ENCODE measurements at places on chromosomes 16 and 17.

GRCh38 chr17:54971147-54971546, 2.6 kb downstream of the STXBP4 start:
- no peaks in the 10 kb centered on the region for H3K36me3 ChIP-seq
- H3K27me3 ChIP-seq, result no peaks in the 10 kb centered on the region
- no peak for DNase-seq

DNA sequence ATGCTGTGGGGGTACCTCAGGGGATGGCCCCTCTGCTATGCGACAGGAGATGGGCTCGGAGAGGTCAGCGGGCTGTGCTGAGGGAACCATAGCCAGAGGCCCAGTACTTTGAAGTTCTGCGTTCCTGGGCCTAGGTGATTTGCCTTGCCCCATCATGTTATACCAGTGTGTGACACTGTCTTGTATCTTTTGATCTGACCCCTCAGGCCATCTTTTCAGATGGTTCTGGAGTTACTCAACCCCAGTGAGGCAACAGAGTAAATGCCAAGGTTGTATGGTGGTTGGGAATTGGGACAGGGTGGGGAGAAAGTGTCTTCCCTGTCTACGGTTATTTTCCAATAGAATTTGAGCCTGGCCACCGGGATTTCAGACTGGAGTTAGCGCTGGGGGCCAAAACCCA, 8.5 kb downstream of the MSI2 start:
- no peak overlapping the region for H3K4me3 ChIP-seq
- H3K36me3 ChIP-seq, result peaks cover 35% of the 10 kb centered on the region
- H3K4me1 ChIP-seq, result no peaks in the 10 kb centered on the region
- DNase-seq, result no peak

- peaks cover 26% of the 10 kb centered on the region for H3K36me3 ChIP-seq
- no peak overlapping the region for H3K27ac ChIP-seq
- H3K27me3 ChIP-seq, result no peaks in the 10 kb centered on the region
These were observed 2.8 kb downstream of the CSNK1D start for GRCh38 chr17:82270651-82271050.

DNA sequence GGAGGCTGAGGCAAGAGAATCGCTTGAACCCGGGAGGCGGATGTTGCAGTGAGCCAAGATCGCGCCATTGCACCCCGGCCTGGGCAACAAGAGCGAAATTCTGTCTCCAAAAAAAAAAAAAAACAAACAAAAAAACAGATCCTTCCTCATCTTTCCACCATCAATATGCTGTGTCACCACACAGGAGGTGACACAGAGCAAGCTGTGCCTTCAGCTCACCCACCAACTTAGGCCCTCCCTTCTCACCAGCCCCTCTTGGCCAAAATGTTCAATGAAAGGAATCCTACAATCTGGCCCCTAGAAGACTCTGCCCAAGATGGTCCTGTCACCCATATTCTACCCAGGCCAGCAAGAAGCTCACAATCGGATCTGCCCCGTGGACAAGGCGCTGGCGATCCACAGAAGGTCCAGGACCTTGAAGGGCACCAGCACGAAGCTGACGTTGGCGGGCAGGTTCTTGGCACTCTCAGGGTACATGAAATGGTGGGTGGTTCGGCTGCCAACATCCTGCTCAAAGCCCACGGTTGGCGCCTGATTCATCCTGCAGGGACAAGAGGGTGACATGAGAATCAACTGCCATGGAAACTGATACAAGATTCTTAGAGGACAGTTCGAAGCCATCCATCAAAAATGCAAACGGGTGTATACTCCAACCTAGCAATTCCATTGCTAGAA, 41.4 kb downstream of the DDX19A start:
- H3K36me3 ChIP-seq, result peaks cover 23% of the 10 kb centered on the region
- no peaks in the 10 kb centered on the region for H3K4me1 ChIP-seq
- no peak overlapping the region for H3K27ac ChIP-seq
- no peak overlapping the region for H3K4me3 ChIP-seq

DNA sequence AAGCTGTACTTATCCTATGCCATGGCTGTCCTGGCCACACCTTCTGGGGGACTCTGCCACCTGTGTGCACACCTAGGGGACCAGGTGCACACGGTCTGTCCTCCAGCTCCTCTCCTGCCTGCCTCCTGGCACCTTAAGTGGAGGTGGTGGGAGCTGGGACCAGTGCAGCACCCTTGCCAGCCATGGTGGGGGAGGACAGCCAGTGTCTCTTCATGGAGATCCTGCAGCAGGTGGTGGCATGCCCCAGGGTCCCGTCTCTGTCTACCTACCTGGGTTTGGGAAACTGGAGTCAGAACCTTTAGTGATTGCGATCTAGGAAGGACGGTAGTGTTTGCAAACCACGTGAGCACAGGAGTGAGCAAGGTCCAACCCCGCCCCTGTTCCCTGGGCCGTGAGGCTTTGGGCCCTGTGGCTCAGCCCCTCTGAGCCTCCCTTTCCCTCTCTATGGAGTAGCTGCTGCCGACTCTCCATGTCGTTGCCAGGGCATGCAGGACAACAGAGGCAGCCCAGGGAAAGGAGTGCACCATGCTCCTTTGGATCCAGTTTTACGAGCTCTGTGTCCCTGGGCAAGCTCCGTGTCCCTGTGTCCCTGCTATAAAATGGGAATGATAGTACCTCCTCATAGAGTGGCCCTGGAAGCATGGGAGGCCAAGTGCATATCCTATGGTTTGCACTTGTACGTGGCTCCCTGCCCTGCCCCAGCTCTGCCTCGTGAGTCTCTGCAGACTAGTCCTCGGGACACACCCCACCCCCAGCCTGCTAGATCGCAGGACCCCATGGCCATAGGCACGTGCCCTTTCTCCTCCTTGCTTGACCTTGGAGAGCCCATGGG, 7.1 kb downstream of the ADGRG1 start:
- H3K4me1 ChIP-seq, result no peaks in the 10 kb centered on the region
- no peak overlapping the region for H3K27ac ChIP-seq
- no peaks in the 10 kb centered on the region for H3K27me3 ChIP-seq
- no peak overlapping the region for H3K4me3 ChIP-seq

DNA sequence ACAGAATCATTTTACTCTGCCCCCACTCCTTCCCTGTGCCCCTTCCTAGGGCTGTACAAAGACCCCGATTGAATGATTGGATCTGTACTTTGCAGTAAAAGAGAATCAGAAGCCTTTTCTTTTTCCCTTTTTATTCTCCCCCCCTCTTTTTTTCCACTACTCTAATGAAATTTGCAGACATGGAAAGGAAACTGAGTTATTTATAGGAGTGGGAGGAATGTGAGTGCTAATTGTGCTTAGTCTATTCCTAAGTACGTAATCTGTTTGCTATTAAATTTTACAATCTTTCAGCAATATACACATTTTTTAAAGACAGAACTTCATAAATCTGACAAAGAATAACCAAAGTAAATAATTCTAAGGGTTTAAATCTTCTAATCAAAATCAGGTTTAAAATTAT, 314.3 kb downstream of the MAP2K6 start:
- DNase-seq, result no peak
- H3K4me3 ChIP-seq, result no peak overlapping the region
- H3K27me3 ChIP-seq, result no peaks in the 10 kb centered on the region
- H3K4me1 ChIP-seq, result no peaks in the 10 kb centered on the region
- H3K27ac ChIP-seq, result no peak overlapping the region
- H3K36me3 ChIP-seq, result no peaks in the 10 kb centered on the region

DNA sequence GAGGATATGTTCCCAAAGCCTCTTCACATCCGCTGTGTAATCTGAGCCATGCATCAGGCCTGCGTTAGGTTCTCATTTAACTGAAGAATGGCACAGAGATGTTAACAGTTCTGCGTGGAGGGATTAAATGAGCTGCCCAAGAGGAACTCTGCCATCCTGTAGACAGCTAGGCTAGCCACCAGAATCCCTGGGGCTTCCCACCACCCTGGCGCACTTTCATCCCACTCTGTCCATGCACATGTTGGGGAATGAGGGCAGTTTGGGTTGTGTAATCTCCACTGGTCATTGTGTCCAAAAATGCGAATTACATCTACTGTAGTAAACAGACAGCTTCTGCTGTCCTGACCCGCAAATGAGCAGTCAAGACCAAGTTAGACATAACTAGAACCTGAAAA, 1.0 kb upstream of the GLG1 start:
- no peaks in the 10 kb centered on the region for H3K36me3 ChIP-seq
- no peak overlapping the region for H3K27ac ChIP-seq
- DNase-seq, result no peak
- no peak overlapping the region for H3K4me3 ChIP-seq

GRCh38 chr17:34997355-34997862, 17.1 kb downstream of the LIG3 start:
- H3K4me3 ChIP-seq, result no peak overlapping the region
- H3K4me1 ChIP-seq, result no peaks in the 10 kb centered on the region
- no peak for DNase-seq
- H3K27me3 ChIP-seq, result no peaks in the 10 kb centered on the region

GRCh38 chr17:71395901-71396300, 724.9 kb upstream of the SOX9 start:
- H3K4me1 ChIP-seq, result no peaks in the 10 kb centered on the region
- H3K27ac ChIP-seq, result no peak overlapping the region
- H3K4me3 ChIP-seq, result no peak overlapping the region
- H3K36me3 ChIP-seq, result no peaks in the 10 kb centered on the region
- no peak for DNase-seq

GRCh38 chr17:18968345-18968744, 16.4 kb downstream of the SLC5A10 start:
- peaks cover 7% of the 10 kb centered on the region for H3K36me3 ChIP-seq
- no peaks in the 10 kb centered on the region for H3K27me3 ChIP-seq
- H3K4me3 ChIP-seq, result no peak overlapping the region
- H3K4me1 ChIP-seq, result no peaks in the 10 kb centered on the region
- DNase-seq, result no peak

- H3K36me3 ChIP-seq, result no peaks in the 10 kb centered on the region
- no peak for DNase-seq
- H3K4me1 ChIP-seq, result no peaks in the 10 kb centered on the region
- H3K27me3 ChIP-seq, result no peaks in the 10 kb centered on the region
These were observed 8.3 kb downstream of the HS3ST3B1 start for GRCh38 chr17:14308965-14309879.

- H3K27me3 ChIP-seq, result no peaks in the 10 kb centered on the region
- H3K36me3 ChIP-seq, result peaks cover 12% of the 10 kb centered on the region
- no peak overlapping the region for H3K4me3 ChIP-seq
- no peak for DNase-seq
- no peaks in the 10 kb centered on the region for H3K4me1 ChIP-seq
These were observed 20.5 kb downstream of the TMEM94 start for GRCh38 chr17:75476752-75477489.
